ENCODE measurements at places on chromosomes 5 and 9. TPM values are rescaled to one million over a fixed set of nuclear protein-coding genes. Genes with fewer than 3 reads are reported as not detected.

DNA sequence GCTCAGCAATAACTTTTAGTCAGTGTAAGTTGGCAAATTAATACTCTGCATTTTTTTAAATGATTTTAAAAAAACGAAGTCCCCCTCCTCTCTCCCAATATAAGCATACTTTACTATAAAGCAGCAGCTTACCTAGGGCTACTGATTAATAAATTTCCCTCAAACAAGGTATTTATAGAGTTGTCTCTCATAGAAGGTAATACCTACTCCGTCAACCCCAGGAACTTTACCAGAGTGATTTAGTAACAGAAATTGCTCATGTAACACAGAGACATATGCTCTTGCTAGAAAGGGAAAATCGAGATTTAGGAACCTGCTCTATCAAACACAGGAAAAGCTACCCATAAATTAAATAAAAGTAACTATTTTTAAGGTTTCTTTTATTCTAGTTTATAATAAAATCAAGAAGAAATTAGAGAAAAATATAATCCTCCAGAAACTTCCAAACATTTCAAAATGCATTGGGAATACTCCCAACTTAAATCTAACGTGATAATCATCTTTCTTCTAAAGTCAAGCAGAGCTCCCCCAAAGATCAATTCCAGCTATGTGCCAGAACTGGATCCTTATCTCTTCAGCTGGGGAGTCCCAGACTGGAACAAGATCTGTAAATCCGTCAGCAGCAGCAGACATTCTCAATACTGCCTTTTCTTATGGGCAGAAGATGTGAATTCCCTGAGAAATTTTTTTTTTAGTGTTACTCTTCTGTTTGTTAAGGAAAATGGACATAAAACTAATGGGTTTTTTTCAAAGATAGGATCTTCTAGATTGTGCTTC lies 69.6 kb downstream of the ADAMTS16 start:
- H3K27ac ChIP-seq, result no peak overlapping the region
- no peaks in the 10 kb centered on the region for H3K4me1 ChIP-seq
- H3K4me3 ChIP-seq, result no peak overlapping the region

DNA sequence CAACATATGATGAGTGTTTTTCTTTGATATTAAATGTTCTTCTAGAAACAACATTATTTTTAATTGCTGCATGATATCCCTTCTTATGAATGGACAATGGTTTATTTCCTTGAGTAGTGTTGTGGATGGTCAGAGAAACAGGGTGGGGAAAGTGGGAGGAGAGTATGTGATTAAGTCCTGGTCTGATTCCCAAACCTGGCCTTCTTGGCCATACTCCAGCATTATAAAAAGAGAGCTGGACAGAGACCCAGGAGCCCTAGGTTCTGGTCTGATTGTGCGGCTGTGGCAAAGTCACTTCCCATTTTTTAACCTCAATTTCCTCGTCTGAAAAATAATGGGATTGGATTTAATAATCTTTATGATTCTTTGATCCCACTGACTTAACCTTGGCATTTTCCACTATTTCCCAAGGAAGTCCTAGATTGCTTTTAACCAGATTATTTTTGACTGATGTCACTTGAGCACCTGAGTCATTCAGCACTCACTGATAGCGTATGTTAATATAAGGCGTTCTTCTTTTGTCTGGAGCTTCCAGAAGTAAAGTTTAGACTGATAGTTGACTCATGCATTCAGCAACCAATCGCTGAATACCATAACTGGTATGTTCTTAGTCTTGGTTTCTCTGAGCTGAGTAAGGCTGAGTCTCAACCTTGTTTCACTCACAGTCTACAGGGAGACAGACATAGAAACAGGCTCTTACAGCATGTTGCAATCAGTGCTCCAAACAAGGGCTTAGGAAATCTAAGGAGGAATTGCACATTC lies 26.2 kb downstream of the OSMR start:
- peaks cover 17% of the 10 kb centered on the region for H3K36me3 ChIP-seq
- H3K4me1 ChIP-seq, result peaks cover 14% of the 10 kb centered on the region
- no peak overlapping the region for H3K4me3 ChIP-seq
- peak; percentile 100 for DNase-seq
- H3K27me3 ChIP-seq, result no peaks in the 10 kb centered on the region
- H3K27ac ChIP-seq, result peak overlapping the region; percentile 70

MZB1 gene
- total RNA-seq, result not detected

HSD17B3 gene
- total RNA-seq, result not detected
